ENCODE measurements at places on chromosomes 7 and 10. TPM values are rescaled to one million over a fixed set of nuclear protein-coding genes. Genes with fewer than 3 reads are reported as not detected.

Gene NUPR2
- total RNA-seq, result not detected

Gene KIN
- total RNA-seq, result 13.8 TPM

Gene SLC18A2
- total RNA-seq, result 0.17 TPM

Gene PLEKHS1
- total RNA-seq, result not detected

Gene CPA2
- total RNA-seq, result not detected

Gene RSPH10B
- not detected for total RNA-seq

Gene IDI2
- total RNA-seq, result not detected

Gene DOCK4
- 1.7 TPM for total RNA-seq

Gene PYROXD2
- total RNA-seq, result 14.0 TPM

Gene CLCN1
- 0.08 TPM for total RNA-seq

Gene PTPRE
- total RNA-seq, result 37.3 TPM

Gene OLAH
- total RNA-seq, result 0.61 TPM

Gene HOXA2
- total RNA-seq, result not detected

Gene FGL2
- 9.6 TPM for total RNA-seq

Gene PNLIPRP1
- not detected for total RNA-seq

Gene CCDC3
- total RNA-seq, result not detected

Gene EVX1
- total RNA-seq, result not detected

Gene BEND7
- not detected for total RNA-seq

Gene HOXA9
- total RNA-seq, result not detected

Gene STEAP1
- total RNA-seq, result not detected

Gene LRMDA
- total RNA-seq, result not detected

Gene COL28A1
- not detected for total RNA-seq

Gene PAOX
- total RNA-seq, result 7.2 TPM

Gene UPK3B
- total RNA-seq, result 2.7 TPM

Gene GBX1
- total RNA-seq, result not detected

Gene XRCC2
- 10.9 TPM for total RNA-seq

Gene ZNF365
- total RNA-seq, result 0.94 TPM

Gene ZNF775
- 6.4 TPM for total RNA-seq

Gene HABP2
- total RNA-seq, result not detected

Gene CTAGE4
- 2.2 TPM for total RNA-seq

Gene C7orf33
- total RNA-seq, result not detected

Gene MKRN1
- total RNA-seq, result 105 TPM

Gene GCK
- total RNA-seq, result 0.23 TPM

Gene PDLIM1
- total RNA-seq, result 11.7 TPM

Measured in activated naive CD8-positive, alpha-beta T cell treated with anti-CD3 and anti-CD28 coated beads, Interleukin-2, amount 10 ng/mL, durations not matched to agents 7 days and 5 days (primary cell).